ENCODE measurements at places on chromosomes 4 and X.

DNA sequence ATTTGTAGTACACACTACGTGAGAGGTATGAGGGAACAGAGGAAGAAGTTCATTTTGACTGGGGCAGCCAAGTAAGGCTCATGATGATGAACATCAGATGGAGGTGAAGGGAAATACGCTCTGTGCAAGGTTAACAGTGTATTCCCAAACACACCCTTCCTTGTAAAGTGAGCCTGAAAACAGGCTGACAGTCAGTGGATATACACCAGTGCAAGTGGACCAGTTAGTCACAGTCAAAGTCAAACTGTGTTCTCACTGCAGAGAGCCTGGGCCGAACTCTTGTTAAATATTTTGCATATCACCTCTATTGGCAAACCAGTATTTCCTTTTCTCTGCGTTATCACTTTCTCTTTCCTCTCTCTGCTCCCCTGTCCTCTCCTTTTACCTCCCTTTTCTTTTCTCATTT is 23.4 kb upstream of the RHOH start:
- no peak for DNase-seq

- no peak for DNase-seq
These were observed 38.7 kb downstream of the SEC24B start for GRCh38 chr4:109472343-109472761.

- DNase-seq: peak; percentile 50
These were observed 168.6 kb downstream of the PTTG2 start for GRCh38 chr4:38128478-38129459.

- no peak for DNase-seq
These were observed 113.7 kb downstream of the MANBA start for GRCh38 chr4:102647117-102647516.

DNA sequence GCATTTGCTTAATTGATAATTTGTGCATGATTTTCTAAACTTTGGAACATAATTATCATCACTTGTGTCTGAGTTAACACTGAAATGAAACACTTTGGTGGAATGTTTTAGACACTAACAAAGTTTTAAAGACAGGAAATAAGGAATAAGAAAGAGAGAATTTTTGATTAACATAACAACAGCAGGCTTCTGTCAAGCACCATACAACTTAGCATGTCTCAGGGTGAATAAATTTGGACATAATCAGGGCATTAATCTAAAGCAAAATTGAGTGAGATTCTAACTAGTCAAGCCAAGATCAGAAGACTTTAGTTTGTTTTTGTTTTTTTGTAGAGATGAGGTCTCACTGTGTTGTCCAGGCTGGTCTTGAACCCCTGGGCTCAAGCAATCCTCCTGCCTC is 28.1 kb upstream of the DUSP21 start:
- no peak for DNase-seq

DNA sequence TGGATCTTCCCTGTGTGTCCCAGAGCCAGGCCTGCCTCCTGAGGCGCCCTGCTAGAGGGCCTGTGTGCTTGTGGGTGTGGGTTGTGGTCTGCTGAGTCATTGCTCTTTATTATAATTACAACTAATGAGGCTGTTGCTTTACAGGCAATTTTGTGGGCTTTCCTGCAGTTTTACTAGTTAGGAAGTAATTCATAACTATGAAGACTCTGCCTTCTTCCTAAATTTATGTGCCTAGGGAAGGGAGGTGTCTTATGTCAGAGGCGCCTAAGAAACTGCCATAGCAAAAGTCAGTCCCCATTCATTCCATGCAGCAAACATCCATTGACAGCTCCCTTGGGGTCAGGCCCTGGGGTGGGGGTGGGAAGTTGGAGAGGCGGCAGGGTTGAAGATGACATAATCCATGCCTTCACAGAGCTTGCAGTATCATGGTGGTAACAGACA is 359.2 kb downstream of the IDS start:
- no peak for DNase-seq

DNA sequence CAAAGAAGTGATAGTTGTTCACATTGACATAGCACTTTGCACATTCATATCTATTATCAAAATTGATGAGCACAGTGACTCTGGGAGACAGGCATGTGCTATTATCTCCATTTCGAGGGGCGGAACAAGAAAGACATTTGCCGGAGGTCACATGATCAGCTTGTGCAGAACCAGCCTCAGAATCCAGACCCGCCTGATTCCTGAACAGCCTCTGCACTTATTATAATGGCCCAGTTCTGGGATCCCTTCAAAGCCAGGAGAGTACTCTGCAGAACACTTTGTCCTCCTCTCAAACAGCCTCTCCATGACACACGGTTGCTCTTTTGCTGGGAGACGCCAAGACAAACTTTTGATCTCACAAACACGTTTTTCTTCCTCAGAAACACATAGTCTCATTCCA is 48.4 kb downstream of the RWDD4 start:
- DNase-seq: no peak

DNA sequence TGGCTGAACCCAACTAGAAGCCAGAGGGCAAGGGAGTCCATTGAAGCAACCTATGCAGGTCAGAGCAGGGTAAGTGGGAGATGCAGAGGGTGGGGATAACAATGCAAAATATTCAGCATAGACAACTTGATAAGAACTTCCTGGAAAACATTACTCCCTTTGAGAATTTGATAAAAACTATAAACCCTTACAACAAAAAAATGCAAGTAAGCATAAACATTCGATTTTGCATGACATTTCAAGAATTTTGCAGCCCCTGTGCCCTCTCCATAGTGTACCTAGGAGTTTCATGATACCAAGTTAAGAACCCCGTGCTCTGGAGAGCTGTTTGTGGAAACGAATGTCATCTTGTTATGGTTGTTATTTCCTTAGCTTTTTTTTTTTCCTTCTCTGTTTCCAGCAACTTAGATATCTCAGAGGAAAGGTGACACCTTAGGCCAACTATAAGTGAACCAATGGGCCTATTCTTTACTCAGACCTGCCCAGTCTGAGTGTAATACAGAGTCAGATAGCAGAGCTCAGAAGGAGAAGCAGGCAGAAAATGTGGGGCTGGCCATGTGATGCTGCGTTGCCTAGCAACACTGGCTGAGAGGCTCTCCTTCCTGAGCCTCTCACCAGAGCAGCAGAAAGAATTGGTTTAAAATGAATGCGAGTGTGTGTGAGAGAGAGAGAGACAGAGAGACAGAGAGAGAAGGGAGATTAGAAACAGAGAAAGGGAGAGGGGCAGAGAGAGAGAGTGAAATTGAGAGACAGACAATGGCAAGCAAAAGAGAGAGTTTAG is 36.7 kb upstream of the GABRQ start:
- DNase-seq: no peak

- DNase-seq: no peak
These were observed 25.1 kb downstream of the ARL13A start for GRCh38 chrX:100994352-100995281.

DNA sequence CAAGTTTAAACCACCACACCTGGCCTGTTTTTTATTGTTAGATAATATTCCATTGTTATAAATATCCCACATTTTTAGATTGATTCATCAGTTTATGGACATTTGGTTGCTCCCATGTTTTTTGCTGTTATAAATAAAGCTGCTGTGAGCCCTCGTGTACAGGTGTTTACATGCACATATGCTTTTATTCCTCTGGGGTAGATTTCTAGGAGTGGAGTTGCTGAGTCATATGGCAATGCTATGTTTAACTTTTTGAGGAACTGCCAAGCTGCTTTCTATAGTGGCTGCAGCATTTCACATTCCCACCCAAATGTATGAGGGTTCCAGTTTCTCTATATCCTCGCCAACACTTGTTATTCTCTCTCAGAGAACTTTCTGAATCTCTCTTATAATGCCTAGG is 90.5 kb downstream of the TBL1X start:
- DNase-seq: no peak

DNA sequence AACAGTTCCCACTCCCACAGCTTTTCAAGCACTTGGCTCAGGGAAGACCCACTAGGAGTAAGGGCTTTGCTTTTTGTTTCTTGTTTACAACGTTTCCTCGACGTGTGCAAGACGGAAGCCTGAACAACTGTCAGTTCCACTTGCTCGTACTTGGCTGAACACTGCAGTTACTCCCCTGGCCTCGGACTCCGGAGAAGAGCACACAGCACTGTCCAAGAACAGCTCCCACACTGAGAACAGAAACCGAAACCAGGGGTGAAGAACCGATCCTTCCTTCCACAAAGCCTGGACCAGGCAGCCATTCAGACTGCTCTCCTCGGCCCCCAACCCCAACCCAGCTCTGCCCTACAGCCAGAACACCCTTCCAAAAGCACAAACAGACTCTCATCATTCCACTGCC is 25.5 kb downstream of the IRF2 start:
- DNase-seq: no peak

DNA sequence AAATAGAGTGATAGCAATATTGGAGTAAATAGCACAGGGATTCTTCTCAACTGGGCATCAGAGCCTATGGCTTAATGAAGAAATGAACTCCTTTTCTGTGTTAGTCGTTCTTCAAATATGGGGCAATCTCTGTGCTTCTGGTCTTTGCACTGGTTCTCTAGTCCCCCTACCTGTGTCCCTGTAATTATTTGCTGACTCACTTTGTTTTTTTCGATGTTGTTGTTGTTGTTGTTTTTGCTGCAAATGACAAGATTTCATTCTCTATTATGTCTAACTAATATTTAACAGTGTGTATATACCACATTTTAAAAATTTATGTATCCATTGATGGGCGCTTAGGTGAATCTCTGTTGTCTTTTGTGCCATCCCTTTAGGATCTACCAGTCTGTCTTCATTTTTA is 2137.8 kb upstream of the TENM3 start:
- DNase-seq: no peak

- DNase-seq: no peak
These were observed 20.8 kb upstream of the NWD2 start for GRCh38 chr4:37223732-37224131.

- no peak for DNase-seq
These were observed 300.2 kb downstream of the GPM6A start for GRCh38 chr4:175511861-175512260.

- no peak for DNase-seq
These were observed 1.9 kb upstream of the BMX start for GRCh38 chrX:15498741-15499140.

DNA sequence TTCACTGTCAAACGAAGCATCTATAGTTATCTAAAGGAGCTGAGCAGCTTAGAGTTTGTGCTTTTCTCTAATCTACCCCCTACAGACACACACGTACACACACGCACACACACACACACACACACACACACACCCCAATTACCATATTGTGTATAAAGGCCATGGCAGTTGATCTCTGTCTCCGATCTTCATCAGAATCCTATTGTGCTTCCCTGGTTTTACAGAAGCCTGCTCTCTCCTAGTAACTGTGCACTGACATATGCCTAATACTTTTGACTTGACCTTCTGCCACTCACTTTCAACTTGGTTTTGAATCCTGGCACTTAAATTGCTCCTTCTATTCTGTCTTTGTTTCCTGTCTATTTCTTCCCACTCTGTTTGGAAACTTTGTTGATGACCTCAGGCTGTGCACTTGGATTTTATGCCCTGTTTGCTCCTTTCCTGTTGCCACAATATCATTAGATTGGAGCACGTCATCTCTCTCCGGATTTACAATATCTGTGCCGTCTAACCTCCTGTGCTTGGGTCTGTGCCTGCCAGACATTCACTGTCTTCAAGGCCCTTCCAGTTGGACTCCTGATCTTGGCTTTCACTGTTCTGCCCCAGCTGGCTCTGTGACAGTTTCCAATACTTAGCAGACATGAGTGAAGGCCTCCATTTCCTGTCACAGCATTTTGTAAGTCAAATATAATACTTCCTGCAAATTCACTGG is 928.1 kb downstream of the FAT4 start:
- DNase-seq: no peak

DNA sequence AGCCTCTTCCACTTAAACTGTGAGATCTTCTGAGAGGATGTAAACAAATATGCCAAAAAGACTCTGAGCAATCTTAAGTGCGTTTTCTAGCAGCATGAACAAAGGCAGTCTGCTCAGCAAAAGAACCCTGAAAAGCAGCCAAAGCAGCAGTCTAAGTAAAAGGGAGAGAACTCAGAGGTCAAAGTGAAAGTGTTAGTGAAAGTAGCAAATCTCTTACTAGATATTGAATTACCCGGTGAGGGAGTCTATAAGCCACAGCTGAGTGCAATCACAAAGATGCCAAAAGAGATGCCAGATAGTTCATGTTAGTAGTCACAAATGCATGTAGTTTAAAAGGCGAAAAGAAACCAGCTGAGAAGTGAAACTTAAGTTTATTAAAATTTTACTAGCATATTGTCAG is 7.9 kb upstream of the GNRHR start:
- DNase-seq: no peak

DNA sequence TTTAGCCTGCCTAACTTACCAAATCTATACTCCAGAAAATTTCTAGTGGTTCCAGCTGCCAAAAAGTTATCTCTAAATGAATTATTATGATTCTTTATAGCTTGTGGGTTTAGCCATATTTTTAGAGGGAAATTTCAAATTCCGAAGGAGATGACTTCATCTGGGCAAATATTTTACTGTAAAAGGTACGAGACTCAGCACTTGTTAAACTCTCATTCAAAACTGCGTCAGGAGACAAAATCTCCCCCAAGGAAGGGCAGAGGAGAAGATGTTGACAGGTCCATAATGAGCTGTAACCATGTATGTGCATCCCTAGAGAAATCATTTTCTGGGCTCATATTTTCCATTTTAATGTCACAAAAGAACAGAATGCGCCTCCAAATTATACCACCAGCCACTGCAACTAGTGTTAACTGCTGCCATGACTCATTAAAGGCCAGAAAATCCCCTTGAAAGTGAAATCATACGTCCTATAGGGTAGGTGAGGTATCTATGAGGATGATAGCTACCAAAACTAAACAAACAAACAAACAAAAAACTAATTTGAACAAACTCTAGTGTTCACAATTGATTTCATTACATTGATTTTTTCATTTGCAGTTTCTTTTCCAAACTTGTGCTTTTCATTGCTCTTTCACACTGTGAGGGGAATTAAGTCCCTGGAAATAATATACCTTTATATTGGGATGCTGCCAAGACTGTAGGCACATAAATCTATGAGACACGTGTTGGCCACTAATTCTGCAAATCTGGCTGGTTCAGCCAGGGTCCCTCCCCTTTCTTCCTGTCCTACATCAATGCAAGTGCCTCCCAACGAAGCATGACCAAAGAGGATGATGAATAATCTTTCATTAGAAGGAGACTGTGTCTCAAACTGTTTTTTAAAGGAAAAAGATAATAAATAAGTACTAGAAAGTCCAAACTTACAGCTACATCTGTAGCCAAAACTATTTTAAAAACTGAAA is 85.8 kb downstream of the ARHGAP6 start:
- DNase-seq: no peak

Data from activated naive CD8-positive, alpha-beta T cell treated with anti-CD3 and anti-CD28 coated beads, Interleukin-2, amount 50 U/mL, for 16 hours (primary cell).